ENCODE measurements at places on chromosomes 16 and 17. TPM values are rescaled to one million over a fixed set of nuclear protein-coding genes. Genes with fewer than 3 reads are reported as not detected.

- DNase-seq: no peak
- no peaks in the 10 kb centered on the region for H3K36me3 ChIP-seq
- H3K4me1 ChIP-seq: no peaks in the 10 kb centered on the region
- no peak overlapping the region for H3K27ac ChIP-seq
Measured at GRCh38 chr17:72677108-72677507, 415.4 kb downstream of the SLC39A11 start.

Gene CHRNE
- 0.37 TPM for polyA plus RNA-seq

DNA sequence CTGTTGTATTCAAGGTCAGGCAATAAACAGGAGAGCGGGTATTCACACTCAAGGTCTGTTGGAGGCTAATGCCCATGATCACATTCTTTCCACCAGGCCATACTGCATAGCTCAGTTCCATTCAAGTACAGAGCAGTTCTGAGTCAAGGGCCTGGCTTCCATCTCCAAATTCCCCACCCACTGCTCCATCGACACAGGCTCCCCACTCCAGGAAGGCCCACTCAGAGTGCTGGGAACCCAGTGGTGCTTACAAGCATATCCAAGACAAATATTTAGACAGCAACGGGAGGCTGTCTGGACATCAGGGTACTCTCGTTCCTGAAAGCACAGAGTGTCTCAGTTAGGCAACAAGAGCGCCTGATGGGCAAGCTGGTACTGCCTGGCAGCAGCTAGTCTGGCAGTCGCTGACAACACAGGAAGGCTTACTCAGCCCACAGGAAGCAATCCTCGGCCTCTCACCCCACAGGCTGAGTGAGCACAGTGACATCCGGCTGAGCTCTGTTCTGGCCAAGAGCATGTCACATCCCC is 40.9 kb downstream of the RFFL start:
- no peaks in the 10 kb centered on the region for H3K27me3 ChIP-seq
- H3K4me1 ChIP-seq: no peaks in the 10 kb centered on the region
- peak; percentile 22 for DNase-seq
- H3K4me3 ChIP-seq: no peak overlapping the region
- peak overlapping the region; percentile 70 for H3K27ac ChIP-seq

GRCh38 chr16:51172368-51172767 is 21.3 kb upstream of the SALL1 start:
- no peak for DNase-seq
- H3K4me1 ChIP-seq: no peaks in the 10 kb centered on the region
- H3K36me3 ChIP-seq: no peaks in the 10 kb centered on the region
- H3K27ac ChIP-seq: no peak overlapping the region
- no peak overlapping the region for H3K4me3 ChIP-seq

Gene CES5A
- polyA plus RNA-seq: not detected

GRCh38 chr17:48814504-48814903 is 2.5 kb downstream of the TTLL6 start:
- peaks cover 3% of the 10 kb centered on the region for H3K4me1 ChIP-seq
- H3K27me3 ChIP-seq: peaks cover 9% of the 10 kb centered on the region
- DNase-seq: peak; percentile 62
- no peaks in the 10 kb centered on the region for H3K36me3 ChIP-seq
- H3K4me3 ChIP-seq: no peak overlapping the region

Gene P4HB
- 792 TPM for polyA plus RNA-seq

DNA sequence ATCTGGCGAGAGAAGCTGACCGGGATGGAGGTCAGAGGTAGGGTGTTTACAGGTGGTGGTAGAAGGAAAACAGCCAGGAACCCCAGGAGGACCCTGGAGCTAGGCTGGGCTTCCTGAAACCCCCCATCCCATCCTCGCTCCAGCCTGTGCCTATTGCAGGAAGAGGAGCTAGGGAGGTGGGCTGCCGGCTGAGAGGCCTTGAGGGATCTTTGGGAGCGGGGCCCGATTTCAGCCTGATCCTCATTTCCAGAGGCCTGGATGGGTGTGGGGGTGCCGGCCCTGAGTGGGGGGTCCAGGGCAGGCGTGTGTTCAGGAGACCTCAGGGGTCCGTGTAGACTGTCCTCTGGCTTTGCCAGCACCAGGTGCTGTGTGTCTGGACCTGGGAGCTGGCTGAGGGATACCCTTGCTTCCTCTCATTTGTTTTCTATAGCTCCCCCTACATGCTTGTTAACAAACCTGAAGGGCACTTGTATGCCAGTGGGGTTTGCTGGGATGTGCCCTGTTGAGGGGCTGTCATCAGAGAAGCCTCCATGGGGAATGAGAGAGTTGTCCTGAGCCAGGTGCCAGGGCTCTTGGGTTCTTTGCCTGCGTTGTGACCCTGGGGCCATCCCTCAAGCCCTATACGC is 18.9 kb upstream of the RAP1GAP2 start:
- H3K27me3 ChIP-seq: peaks cover 16% of the 10 kb centered on the region
- H3K4me3 ChIP-seq: peak overlapping the region; percentile 46
- H3K36me3 ChIP-seq: no peaks in the 10 kb centered on the region
- no peak overlapping the region for H3K27ac ChIP-seq
- DNase-seq: no peak

- no peaks in the 10 kb centered on the region for H3K36me3 ChIP-seq
- no peaks in the 10 kb centered on the region for H3K4me1 ChIP-seq
- DNase-seq: no peak
Measured at GRCh38 chr17:12391468-12391867, 274.2 kb upstream of the MYOCD start.

DNA sequence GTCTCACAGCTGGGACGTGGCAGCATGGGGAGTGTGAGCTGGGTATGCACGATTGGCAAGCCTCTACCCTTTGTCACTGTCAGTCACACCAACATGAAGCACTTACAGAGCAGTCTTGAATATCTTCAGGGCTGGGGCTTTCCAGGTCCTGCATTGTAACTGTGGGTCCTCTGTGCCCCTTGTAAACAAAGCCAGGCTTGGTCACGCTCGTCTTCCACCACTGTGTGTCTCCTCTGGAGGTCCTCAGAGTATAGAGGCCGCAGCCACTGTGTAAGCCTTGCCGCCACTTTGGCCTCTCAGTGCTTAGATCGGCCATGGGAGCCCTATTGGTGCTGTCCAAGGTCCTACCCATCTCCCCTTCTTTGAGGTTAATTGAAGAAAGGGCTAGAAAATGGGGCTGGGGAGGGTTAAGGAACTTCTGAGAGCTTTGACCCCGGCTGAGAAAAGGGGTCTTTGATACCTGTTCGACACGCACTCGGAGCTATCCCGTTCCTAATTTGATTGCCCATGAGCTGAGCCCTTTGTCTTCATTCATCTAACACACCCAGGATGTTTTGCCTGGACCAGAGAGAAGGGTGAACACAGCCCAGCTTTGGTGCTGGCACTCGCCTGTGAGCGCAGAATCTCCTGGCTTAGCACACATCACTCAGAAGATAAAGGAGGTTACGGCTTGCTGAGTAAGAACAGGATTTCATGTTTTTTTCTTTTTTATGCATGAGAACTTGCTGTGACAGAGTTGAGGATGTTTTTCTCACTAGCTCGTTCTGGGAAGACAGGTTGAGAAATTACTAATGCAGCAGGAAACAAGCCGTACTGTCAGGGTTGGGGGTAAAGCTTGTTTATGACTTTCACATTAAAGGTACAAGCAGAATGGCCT is 267.9 kb downstream of the CPPED1 start:
- no peaks in the 10 kb centered on the region for H3K4me1 ChIP-seq
- H3K36me3 ChIP-seq: no peaks in the 10 kb centered on the region
- peak; percentile 16 for DNase-seq
- H3K4me3 ChIP-seq: no peak overlapping the region
- no peak overlapping the region for H3K27ac ChIP-seq

DNA sequence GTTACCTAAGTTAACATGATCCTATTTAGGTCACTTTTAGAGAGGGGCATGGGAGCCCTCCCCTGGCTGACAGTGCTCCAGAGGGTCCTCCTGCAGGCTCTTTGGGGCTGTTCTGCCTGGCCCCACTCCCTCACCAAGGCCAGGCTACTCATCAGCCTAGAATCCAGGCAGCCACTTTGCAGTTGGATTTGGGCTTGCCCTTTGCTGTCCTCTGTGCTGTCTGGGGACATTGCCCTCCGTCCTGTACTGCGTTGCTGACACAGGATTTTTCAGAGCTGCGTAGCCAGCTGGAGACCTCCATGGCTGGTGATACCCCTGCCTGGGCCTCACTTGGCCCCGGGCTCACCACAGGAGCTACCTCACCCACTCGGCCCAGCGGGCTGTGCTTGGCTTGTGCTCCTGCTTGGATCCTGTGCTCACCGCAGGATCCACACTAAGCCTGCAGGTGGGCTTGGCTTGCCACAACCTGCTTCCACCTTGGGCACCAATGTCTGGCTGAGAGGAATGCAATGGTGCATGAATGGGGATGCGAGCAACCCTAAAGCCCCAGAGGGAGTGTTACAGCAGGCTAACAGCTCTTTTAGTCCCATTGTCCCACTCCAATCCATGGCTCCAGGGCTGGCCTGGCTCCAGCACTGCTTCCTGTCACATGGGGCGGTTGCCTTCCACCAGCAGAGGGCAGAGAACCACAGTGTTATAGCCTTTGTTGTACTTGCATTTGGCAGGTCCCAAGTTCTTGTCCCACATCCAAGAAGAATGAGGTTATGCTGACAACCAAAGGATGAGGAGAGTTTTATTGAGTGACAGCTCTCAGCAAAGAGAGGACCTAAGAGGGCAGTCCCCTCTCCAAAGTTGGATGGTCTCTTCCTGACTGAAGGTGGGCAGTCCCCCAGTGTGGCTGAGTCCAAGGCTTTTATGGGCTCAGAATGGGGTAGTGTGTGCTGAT is 21.5 kb downstream of the CCL4 start:
- no peak for DNase-seq
- H3K27ac ChIP-seq: no peak overlapping the region
- H3K4me1 ChIP-seq: peaks cover 10% of the 10 kb centered on the region
- H3K4me3 ChIP-seq: no peak overlapping the region

Gene PRSS27
- polyA plus RNA-seq: 1.3 TPM

DNA sequence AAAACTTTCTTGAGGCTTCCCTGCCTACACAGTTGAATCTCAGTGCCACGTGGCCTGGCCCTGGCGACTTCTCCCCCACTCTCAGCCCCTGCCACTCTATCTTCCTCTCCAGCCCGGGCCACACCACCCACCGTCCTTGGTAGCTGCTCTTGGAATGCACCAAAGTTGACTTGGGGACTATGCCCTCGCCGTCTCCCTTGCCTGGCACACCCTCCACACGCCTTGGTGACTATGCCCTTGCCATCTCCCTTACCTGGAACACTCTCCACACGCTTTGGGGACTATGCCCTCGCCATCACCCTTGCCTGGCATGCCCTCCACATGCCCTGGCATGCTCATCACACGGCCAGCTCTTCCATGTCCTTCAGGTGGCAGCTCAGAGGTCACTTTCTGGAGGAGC is 15.5 kb upstream of the TVP23A start:
- DNase-seq: no peak
- no peaks in the 10 kb centered on the region for H3K27me3 ChIP-seq

Gene LGALS9B
- polyA plus RNA-seq: 1.2 TPM

GRCh38 chr16:49932434-49932833 is 76.5 kb upstream of the ZNF423 start:
- no peak for DNase-seq
- H3K4me3 ChIP-seq: no peak overlapping the region

- no peak overlapping the region for H3K4me3 ChIP-seq
- H3K27me3 ChIP-seq: peaks cover 2% of the 10 kb centered on the region
- H3K36me3 ChIP-seq: no peaks in the 10 kb centered on the region
- no peak overlapping the region for H3K27ac ChIP-seq
Measured at GRCh38 chr17:80986816-80987475, 4.7 kb upstream of the CHMP6 start.

Gene NPTX1
- not detected for polyA plus RNA-seq

- H3K4me1 ChIP-seq: peaks cover 44% of the 10 kb centered on the region
- no peaks in the 10 kb centered on the region for H3K36me3 ChIP-seq
- H3K27me3 ChIP-seq: no peaks in the 10 kb centered on the region
- peak; percentile 78 for DNase-seq
Measured at GRCh38 chr16:17483351-17483750, 12.6 kb upstream of the XYLT1 start.

DNA sequence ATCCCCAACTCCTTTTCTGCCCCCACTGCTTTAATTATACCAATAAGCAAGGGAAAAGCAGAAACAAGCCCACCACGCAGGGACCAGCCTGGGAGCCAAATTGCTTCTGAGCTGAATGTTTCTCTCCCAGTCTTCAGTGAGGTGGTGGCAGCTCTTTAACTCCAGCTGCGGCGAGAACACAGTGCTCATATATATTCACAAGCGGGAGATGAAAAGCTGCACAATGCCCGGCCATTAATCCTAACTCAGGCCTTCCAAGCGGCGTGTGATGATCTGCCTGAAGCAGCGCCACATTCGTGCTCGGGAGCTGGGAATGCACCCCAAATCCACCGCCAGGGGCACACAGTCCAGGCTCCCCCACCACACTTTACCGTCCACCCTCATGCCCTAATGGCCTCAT is 203.7 kb upstream of the SDK2 start:
- no peaks in the 10 kb centered on the region for H3K36me3 ChIP-seq
- no peaks in the 10 kb centered on the region for H3K27me3 ChIP-seq
- no peak overlapping the region for H3K27ac ChIP-seq
- H3K4me3 ChIP-seq: no peak overlapping the region

GRCh38 chr17:73317513-73318426 is 6.0 kb upstream of the CDC42EP4 start:
- no peaks in the 10 kb centered on the region for H3K27me3 ChIP-seq
- DNase-seq: peak; percentile 72
- H3K4me3 ChIP-seq: no peak overlapping the region
- H3K36me3 ChIP-seq: no peaks in the 10 kb centered on the region
- H3K27ac ChIP-seq: no peak overlapping the region
- H3K4me1 ChIP-seq: no peaks in the 10 kb centered on the region
